PC-3 (cell line): ENCODE measurements at places on chromosomes 13 and 19.
A peak's percentile ranks its signal among the peaks of the same experiment; 100 is the strongest.

DNA sequence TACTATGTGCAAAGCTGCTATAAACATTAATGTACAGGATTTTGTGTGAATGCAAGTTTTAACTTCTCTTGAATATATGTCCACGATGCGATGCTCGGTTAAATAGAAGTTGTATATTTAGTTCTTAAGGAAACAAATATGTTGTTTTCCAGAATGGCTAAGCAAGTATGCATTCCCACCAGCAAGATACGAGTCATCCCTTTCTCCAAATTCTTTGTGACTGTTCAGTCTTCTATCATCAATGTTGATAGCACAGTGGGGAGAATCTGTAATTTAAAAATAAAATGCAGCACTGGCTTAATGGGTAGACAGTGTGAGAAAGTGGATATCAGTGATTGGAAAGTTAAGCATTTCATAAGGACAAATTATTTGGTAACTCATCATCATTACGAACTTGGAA lies 1340.8 kb downstream of the PCDH9 start:
- DNase-seq = peak; percentile 10

DNA sequence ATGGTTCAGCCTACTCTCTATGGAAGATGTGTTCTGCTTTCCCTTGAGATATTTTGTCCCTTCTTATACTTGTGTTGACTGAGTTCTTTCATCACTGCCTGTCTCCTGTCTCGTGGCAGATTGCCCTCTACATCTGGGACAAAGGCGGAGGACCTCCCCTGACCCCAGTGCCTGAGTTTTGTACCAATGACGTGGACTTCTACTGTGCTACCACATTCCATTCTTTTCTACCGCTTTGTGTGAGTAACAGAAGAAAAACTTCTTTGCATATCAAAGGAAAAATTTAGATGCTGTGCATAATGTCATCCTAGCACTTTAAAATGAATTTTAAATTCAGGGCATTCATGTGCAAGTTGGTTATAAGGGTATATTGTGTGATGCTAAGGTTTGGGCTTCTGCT lies 74.6 kb downstream of the B3GLCT start:
- no peak for DNase-seq

DNA sequence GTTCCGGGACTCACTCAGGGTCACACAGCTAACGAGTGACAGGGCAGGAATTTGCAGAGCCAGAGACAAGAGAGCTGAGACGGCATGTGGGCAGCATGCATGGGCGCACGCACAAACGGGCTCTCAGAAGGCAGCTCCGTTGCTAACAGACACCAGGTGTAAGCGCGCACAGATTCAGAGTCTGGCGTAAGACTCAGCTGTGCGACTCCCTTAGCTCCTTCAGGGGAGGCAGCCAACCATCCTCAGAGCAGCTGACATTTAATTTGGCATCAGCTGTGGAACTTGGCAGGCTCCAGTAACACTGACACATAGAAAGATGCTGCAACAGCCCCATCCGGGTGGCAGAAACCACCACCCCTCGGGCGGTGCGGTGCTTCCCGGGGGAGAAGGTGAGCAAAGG lies 7.5 kb upstream of the TM6SF2 start:
- DNase-seq = no peak

DNA sequence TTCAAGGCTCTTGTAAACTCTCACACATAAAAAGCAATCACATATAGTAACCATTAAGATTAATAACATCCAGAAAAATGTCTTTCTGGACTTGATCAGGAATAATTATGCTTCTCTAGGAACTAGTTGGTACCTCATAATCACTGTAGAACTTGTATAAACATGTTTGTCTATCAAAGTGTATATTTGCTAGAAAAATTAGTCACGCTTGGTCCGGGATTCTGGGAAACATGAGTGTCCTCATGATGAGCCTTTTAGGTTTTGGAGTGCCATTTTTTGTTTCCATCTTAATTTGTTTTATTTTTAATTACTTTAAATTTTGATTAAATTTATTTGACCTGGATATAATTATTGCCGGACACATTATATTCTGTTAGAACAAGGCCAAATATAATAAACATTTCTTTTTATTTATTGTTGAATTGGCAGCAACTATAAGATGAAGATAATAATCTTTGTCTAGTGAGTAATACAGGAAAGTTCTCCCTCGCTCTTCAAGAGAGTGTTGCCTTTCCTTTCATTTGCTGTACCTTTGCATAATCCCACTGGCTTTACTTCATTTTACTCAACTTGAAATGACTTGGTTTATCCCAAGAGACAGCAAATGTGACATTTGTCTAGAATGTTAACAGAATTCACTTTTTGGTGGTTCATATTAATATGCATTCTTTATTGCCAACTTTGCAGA lies 207.0 kb downstream of the NALCN start:
- peak; percentile 70 for DNase-seq
